ENCODE measurements at places on chromosomes 3 and 15. TPM values are rescaled to one million over a fixed set of nuclear protein-coding genes. Genes with fewer than 3 reads are reported as not detected.

- no peak overlapping the region for H3K4me3 ChIP-seq
- no peaks in the 10 kb centered on the region for H3K27me3 ChIP-seq
- H3K4me1 ChIP-seq, result peaks cover 15% of the 10 kb centered on the region
- H3K27ac ChIP-seq, result no peak overlapping the region
- DNase-seq, result no peak
These were observed 3.6 kb upstream of the GLCE start for GRCh38 chr15:69156736-69157381.

DNA sequence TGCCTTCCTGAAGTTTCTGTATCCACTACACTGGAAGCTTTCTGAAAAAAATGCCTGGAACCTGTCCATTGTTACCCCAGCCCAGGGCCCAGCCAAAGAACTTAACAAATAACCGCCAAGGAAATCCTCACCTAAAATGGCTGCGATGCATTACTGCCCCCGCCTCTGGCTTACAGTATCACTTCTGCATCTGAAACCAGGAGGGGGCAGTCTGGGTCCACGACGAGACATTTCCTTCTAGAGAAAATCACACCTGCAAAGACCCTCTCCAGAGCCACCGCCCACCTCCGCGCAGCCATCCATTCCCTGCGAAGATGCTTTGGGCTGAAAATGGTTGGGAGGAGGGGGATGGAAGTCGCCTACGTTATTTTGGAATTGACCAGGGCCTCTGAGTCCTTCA is 22.4 kb upstream of the CELF6 start:
- peaks cover 8% of the 10 kb centered on the region for H3K36me3 ChIP-seq
- DNase-seq, result peak; percentile 81
- no peak overlapping the region for H3K4me3 ChIP-seq
- H3K27ac ChIP-seq, result no peak overlapping the region

Gene ARNT2
- not detected for total RNA-seq

DNA sequence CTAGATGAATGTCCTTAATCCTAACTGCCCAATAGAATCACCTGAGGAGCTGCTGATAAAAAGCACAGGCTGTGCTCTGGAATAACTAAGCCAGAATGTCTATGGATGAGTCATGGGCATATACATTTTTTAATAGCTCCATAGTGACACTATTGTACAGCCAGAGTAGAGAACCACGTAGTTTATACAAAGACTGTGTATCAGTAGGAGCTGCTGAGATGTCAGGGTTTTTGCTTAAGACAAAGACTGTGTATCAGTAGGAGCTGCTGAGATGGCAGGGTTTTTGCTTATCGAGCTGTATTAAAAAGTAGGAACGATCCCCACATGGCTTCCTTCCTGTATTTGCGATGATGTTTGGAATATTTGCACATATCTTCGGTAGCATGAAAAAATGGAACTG is 137.4 kb downstream of the SV2B start:
- no peaks in the 10 kb centered on the region for H3K27me3 ChIP-seq
- no peak overlapping the region for H3K27ac ChIP-seq
- no peaks in the 10 kb centered on the region for H3K4me1 ChIP-seq
- no peak overlapping the region for H3K4me3 ChIP-seq

Gene LRRC34
- 10.0 TPM for total RNA-seq

GRCh38 chr3:89278302-89279025 is 171.0 kb downstream of the EPHA3 start:
- H3K27me3 ChIP-seq, result no peaks in the 10 kb centered on the region
- no peaks in the 10 kb centered on the region for H3K4me1 ChIP-seq
- H3K27ac ChIP-seq, result no peak overlapping the region
- no peaks in the 10 kb centered on the region for H3K36me3 ChIP-seq

DNA sequence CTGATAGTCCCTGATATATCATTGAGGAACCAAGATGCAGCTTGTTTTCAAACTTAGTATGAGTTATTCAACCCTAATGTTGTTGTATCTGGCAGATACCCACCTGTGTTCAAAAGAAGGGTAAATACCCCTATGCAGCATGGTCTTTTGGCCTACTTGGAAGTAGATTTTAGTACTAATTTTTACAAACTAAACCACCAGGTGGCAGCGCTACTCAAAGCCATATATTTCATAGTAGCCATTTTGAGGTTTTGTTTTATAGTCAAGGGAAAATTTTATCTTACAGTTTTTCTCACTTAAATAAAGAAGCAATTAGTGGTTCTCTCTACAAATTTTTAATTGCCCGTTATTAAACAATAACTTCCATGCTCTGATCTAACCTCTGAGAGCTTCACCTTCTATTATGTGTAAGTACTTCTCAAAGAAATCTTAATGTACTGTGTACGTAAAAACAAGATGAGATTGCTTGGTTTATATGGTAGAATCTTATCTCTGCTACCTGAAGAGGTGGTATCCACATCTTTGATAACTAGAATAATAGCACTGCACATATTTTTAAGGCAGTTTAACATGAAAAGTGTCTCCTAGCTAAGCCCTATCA is 31.5 kb upstream of the MLF1 start:
- no peaks in the 10 kb centered on the region for H3K27me3 ChIP-seq
- H3K4me3 ChIP-seq, result no peak overlapping the region
- peak; percentile 77 for DNase-seq
- H3K36me3 ChIP-seq, result peaks cover 12% of the 10 kb centered on the region
- H3K4me1 ChIP-seq, result no peaks in the 10 kb centered on the region

Measured in Karpas-422 (cell line).